ENCODE measurements at places on chromosomes 13 and 19.

DNA sequence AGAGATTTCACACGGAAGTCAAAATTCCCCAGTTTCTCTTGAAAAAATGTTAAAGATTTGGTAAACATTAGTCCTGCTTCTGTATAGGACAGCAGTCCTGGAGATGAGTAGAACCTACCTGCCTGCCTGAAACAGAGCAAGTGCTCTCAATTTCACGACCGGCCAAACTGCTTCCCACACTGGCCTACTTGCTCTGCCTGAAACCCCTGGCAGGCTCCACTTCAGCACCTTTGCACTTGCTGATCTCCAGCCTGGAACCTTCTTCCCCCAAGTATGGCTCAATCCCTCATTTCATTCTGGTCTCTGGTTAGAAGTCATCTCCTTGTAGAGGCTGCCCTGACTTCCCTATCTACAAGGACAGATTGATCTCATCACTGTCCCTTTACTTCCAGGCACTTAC lies 271.4 kb downstream of the DLEU7 start:
- DNase-seq: no peak

GRCh38 chr19:32662186-32662585 lies 12.8 kb downstream of the ANKRD27 start:
- no peak for DNase-seq

GRCh38 chr13:42275098-42275471 lies 3.1 kb downstream of the AKAP11 start:
- no peak for DNase-seq

DNA sequence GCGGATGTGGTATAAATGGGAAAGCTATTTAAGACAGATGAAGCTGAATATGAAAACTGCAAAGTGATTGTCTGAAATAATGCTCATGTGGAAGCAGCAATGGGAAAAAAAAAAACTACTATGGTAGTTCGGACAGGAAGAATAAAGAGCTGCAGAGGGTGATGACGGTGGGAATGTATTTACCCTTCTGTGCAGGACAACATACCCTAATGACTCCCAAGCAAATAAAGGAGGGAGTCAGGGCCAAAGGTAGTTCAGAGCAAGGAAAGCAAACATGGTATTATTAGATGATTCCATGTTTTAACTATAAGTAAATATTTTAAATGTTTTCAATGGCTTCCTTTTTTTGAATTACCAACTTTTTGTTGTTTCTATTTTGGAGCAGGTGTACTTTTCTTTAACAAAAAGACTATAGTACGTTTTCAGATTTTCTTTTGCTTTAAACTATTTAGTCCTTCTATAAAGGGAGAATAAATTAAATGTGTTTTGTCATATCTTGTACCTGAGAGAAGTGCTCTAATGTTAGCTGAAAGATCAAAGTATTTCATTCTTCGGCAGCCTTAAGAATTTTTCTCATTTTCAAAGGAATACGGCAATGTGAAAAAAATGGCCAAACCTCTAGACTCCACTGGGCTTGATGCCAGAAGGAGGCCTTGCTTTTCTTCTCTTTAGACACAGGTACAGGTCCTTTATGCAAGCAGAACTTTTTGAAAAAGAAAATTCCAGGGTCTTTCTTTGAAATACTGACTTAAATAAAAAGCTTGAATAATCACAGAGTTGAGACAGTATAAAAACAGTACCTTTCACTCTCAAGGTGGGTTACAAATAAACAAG lies 67.8 kb upstream of the ZDHHC20 start:
- no peak for DNase-seq

DNA sequence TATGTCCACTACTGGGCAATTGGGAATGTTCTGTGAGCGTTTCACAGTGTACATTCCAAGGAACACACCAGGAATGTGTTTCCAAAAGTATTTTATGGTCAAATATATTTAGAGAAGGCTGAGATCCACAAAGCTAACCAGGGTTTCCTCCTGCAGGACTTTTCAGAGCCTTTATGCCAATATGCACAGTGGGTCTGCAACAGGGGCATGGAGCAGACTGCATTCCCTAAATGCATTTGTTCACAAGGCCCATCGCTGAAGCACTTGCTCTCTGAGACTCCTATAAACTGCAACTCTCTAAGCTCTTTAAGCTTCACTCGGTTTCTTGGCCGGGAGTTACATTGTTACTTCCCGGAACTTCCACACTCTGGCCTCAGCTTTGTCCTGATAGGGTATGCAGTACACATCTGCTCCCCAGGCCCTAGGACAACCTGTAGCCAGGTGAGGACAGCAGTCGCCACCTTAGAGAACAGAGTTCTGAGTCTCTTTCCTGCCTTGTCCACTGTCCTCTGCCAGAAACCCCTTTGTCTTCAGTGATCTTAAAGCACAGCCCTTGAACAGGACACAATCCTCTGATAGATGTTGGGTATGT lies 33.5 kb downstream of the FBN3 start:
- DNase-seq: no peak

GRCh38 chr19:41588497-41589209 lies 12.7 kb downstream of the CEACAM21 start:
- peak; percentile 15 for DNase-seq

GRCh38 chr13:45156565-45157361 lies 36.5 kb downstream of the GTF2F2 start:
- no peak for DNase-seq

Data from ecto neural progenitor cell (in vitro differentiated cells).